ENCODE measurements at places on chromosomes 6 and 20. TPM values are rescaled to one million over a fixed set of nuclear protein-coding genes. Genes with fewer than 3 reads are reported as not detected.

DNA sequence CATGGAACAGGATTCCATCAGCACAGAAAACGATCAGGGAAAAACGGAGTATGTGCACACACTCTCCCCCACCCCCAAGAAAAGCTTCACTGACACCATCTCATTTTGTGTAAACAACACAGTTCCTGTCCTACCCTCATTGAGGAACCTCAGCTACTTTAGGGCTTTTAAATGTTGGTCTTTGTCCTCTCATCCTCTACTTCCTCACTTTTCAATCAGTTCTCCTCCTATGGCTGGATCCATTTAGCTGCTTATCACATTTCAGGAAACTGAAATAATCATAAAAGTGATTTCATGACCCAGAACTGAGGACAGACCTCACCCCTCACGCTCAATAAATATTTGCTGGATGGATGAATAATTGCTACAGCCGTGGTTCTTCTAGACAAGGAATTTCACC is 33.1 kb upstream of the PNRC1 start:
- no peak overlapping the region for H3K27ac ChIP-seq
- no peaks in the 10 kb centered on the region for H3K36me3 ChIP-seq
- no peak overlapping the region for H3K4me3 ChIP-seq

DNA sequence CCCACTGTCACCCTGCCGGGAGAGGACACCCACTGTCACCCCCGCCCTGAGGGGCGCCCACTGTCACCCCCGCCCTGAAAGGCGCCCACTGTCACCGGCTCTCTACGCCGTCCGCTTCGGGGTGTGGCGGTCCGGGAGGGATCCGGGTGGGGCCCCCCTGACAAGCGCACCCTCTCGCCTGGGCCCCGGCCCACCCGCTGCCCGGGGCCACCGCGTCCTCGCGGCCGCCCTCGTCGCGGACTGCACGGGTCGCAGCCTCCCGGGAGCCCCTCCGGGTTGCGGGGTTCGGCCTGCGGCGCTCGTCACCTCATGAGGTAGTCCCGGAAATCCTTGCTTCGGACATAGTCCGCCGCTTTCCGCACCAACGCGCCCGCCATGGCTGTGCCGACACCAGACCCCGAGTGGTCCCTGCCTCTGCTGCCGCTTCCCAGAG is 224 bp downstream of the MPC1 start:
- no peak for DNase-seq
- no peaks in the 10 kb centered on the region for H3K27me3 ChIP-seq
- H3K36me3 ChIP-seq: no peaks in the 10 kb centered on the region
- H3K4me3 ChIP-seq: peak overlapping the region; percentile 82
- peak overlapping the region; percentile 64 for H3K27ac ChIP-seq

DNA sequence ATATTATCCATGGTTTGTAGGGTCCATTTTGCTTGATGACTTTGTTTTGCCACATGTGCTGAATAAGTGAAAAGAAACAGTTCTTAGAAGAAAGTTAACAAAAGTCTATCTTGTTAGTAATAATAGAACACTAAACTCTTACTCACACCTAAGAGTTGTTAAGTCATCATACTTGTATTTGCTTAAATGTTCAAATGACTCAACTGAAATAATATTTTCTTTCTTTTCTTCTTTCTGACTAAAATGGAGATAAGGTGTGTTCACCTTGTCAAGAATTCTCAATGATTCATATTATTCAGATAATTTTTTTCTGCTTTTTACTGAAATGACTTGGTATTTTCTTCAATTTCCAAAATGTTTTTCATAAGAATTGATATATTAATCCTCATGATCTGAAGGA is 327.2 kb downstream of the HTR1B start:
- no peaks in the 10 kb centered on the region for H3K36me3 ChIP-seq
- no peak for DNase-seq
- no peaks in the 10 kb centered on the region for H3K27me3 ChIP-seq
- H3K27ac ChIP-seq: no peak overlapping the region

- peaks cover 8% of the 10 kb centered on the region for H3K36me3 ChIP-seq
- H3K27me3 ChIP-seq: no peaks in the 10 kb centered on the region
- peaks cover 52% of the 10 kb centered on the region for H3K4me1 ChIP-seq
- H3K27ac ChIP-seq: peak overlapping the region; percentile 83
- peak overlapping the region; percentile 38 for H3K4me3 ChIP-seq
Measured at GRCh38 chr20:52410731-52411234, 219.2 kb upstream of the ZFP64 start.

- DNase-seq: no peak
- H3K36me3 ChIP-seq: no peaks in the 10 kb centered on the region
- H3K4me3 ChIP-seq: no peak overlapping the region
Measured at GRCh38 chr6:170174771-170175643, 115.9 kb downstream of the DLL1 start.

- DNase-seq: no peak
- no peak overlapping the region for H3K4me3 ChIP-seq
- H3K27me3 ChIP-seq: no peaks in the 10 kb centered on the region
- peaks cover 31% of the 10 kb centered on the region for H3K4me1 ChIP-seq
- H3K27ac ChIP-seq: no peak overlapping the region
- H3K36me3 ChIP-seq: peaks cover 17% of the 10 kb centered on the region
Measured at GRCh38 chr6:32171234-32171633, 4.7 kb downstream of the AGPAT1 start.

SYTL3 gene
- 151 TPM for total RNA-seq

Measured in activated CD8-positive, alpha-beta T cell treated with anti-CD3 and anti-CD28 coated beads for 36 hours (primary cell).